ENCODE measurements at places on chromosomes 12 and 14. TPM values are rescaled to one million over a fixed set of nuclear protein-coding genes. Genes with fewer than 3 reads are reported as not detected.

- DNase-seq: no peak
These were observed 850.9 kb upstream of the MDGA2 start for GRCh38 chr14:48526307-48526706.

GRCh38 chr12:25960143-25960542, 1.7 kb downstream of the RASSF8 start:
- no peak for DNase-seq

DNA sequence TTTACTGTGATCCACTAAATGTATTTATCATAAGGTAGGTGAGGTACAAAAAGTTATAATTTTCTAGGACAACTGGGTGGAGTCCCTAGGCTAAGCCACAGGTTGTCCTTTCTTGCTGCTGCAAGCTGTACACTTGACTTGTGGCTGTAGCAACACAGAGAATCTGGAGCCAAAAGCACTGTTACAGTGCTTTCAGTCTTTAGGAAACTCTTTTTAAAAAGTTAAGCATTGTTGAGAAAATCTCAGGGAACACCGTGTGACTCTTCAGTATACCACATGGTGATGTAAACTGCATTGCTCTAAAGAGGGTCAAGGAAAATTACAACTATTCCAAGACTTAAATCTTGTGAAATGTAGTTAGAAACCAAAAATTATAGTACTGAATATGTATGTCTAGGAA, 11.4 kb downstream of the SLC15A5 start:
- DNase-seq: no peak

DNA sequence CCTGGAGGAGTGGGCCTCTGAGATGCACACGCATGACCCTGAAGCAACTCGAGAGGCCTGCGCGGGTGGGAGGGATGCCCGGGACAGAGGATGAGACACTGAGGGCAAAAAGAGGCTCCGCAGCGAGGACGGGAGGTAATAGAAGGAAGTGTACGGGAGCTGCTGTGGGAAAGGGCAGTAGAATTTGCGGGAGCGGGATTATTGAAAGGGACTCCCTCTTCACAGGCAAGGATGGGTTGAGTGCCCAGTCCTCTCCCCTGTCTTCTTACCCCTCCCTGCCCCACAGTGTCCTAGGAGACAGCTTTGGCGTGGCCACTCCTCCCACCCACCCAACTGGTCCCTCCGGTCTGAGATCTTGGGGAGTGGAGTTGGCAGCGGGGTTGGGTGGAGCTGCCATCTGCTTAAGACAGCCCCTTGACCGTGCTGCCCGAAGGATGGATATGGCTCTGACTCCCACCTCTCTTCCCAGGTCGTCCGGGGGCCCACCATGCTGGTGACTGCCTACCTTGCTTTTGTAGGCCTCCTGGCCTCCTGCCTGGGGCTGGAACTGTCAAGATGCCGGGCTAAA, 15.7 kb upstream of the ESPL1 start:
- no peak for DNase-seq

- no peak for DNase-seq
These were observed 155.0 kb downstream of the PAWR start for GRCh38 chr12:79535751-79536150.

- DNase-seq: no peak
These were observed 19.3 kb downstream of the DAD1 start for GRCh38 chr14:22569737-22570131.

DNA sequence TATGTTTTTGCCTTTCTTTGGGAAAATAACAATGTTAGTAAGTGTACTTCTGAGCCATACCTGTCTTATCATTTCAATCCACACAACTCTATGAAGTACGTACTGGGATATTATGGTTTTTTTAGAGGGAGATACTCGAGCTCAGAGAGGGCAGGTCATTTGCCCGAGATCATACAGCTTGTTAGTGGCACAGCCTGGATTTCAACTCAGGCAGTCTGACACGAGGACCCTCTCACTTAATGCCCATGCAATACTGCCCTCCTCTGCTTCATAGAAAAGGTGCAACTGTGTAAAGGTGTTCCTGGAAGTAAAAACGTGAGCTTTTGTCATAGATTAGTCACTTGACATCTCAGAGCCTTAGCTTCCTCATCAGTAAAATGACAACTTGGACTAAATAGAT, 128.0 kb downstream of the NDUFA12 start:
- no peak for DNase-seq

GRCh38 chr14:106067935-106068334, 541.6 kb downstream of the TMEM121 start:
- DNase-seq: no peak

- DNase-seq: no peak
These were observed 154.4 kb downstream of the PTPN11 start for GRCh38 chr12:112573141-112573540.

GRCh38 chr12:2456813-2457186, 338.0 kb upstream of the FKBP4 start:
- no peak for DNase-seq

- DNase-seq: no peak
These were observed 214.7 kb upstream of the GARIN2 start for GRCh38 chr14:66974397-66975025.

- DNase-seq: no peak
These were observed 609.7 kb downstream of the SLC16A7 start for GRCh38 chr12:60205500-60205899.

DNA sequence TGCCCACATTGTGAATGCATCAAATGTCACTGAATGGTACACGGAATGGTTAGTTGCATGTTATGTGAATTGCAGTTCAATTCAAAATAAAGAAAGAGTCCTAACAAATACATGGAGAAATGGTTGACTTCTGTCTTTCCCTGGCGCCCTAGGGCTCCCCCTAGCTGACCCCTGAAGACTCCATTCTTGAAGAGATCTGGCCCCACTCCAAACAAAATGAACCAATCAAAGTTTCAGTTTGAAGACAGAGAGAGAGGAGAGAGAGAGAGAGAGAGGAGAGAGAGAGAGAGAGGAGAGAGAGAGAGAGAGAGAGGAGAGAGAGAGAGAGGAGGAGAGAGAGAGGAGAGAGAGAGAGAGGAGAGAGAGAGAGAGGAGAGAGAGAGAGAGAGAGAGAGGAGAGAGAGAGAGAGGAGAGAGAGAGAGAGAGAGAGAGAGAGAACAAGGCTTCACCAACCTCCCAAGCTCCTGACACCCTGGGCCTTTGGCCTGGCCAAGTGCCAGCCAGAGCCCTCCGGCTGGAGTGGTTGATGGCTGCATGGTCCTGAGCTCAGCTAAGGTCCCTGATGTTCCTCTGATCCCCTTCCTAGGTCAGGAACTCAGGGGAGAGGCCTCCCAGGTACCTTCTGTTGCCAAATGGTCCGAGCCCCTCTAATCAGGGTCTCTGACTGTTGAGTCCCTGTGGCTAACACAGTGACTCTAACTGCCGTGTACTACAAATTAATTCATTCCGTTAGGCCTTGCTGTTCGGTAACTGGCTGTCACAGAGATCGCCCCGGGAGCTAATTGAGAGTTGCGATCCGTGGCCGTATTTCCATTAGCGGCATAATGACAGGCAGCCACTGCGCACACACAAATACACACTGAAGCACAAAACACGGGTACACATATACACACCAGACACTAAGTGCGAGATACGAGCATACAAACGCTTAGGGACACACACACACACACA, 188.8 kb downstream of the ESRRB start:
- no peak for DNase-seq

GRCh38 chr14:57748279-57748678, 117.6 kb downstream of the SLC35F4 start:
- DNase-seq: no peak

DNA sequence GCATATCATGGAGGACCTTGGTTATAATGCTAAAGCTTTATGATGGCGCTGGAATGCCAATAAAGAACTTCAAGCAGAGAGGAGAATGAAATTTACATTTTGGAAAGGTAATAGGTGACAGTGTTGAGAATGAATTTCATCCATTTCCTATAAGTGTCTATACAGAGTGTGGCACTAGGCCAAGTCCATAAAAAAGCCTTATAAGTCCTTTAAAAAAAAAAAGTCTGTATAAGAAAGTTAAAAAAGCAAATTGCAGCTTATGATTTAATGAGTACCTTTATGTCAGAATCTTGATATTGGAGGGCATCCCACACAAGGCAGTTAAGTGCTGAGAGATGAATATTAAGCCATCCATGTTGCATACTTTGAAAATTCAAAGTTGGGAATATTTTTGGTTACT, 62.4 kb downstream of the ATF7IP start:
- DNase-seq: no peak

- no peak for DNase-seq
These were observed 51.8 kb downstream of the GNS start for GRCh38 chr12:64707362-64707761.

- DNase-seq: no peak
These were observed 2.0 kb downstream of the PAX9 start for GRCh38 chr14:36663404-36664321.

DNA sequence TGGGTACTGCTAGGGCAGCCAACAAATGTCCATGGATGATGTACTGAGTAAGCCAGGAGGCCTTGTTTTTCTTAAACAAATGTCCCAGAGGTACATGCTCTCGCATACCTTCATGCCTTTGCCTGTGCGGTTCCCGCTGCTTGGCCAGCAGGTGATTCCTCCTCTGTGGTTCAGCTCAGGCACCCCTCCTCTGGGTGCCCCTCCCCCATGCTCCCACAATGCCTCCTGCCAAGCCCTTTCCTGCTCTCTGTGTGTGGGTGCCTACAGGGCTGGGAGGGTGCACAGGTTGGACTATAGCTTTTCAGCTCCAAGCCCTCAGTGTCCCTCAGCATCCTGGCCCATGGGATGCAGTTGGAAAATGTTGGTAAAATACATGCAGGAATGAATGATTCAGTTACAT, 23.5 kb downstream of the ASB2 start:
- DNase-seq: no peak

GRCh38 chr14:96808619-96809406, 11.6 kb downstream of the VRK1 start:
- DNase-seq: no peak

DNA sequence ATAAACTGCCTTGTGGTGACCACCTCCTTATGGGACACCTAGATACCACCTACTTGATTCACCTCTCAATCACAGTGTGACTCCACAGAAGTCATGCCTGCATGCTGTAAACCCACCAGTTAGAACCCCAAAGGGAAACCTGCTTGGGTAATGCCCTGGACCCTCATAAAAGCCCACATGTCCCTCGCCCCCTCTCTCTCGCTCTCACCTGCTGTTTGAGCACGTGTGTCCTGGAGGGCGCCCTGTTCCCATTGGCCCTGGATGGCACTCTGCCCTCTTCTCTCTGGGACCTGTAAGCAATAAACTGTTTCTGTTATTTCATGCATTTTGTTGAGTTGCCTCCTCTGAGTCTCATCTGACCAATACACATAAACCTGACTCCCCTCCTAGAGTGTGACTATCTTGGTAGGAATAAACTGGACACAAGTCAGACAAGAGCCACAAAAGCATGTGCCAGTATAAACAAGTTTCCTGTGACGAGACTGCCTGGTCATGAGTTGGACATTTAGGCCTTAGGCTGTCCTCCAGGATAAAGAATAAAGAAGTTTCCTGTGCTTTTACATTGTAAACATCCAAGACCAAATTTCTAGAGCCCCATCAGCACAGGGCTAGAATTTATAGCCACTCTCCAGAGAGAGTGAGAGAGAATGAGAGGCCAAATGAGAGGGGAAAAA, 8.6 kb downstream of the IFI27L2 start:
- DNase-seq: no peak

DNA sequence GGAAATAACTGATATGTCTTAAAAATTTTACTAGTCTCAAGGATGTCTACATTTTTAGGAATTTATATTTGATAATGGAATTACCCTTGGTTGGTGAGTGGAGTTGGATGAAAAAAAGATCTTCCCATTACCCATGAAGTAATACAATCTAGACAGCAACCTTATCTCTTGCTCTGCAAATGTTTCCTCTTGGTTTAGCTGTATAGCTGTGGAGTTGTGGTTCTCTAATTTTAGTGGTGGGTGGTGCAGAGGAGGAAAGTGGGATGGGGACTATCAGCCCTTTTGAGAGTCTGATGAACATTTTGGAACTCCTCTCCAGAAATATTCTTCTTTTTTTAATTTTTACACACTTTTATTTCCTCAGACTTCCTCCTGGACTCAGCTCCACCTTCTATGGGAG, 17.1 kb downstream of the SPX start:
- no peak for DNase-seq

- no peak for DNase-seq
These were observed 71.4 kb downstream of the RBM19 start for GRCh38 chr12:113894697-113895096.

DNA sequence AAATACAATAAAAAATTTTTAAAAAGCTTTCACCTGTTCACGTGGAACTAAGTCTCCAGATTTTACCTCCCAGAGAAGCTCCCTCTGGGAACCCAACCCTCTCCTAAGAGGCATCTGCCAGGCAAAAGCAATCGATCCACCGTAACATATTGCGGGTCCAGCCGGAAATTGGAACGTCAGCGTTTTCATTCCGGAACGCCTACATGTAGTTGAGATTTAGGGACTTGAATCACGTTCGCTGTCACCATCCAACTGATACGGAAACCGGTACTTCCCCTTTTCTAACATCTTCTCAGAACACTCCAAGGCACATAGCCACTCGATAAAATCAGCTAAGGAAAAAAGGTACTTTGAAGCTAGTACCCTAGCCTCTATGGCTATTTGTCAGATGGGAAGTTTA, 70.3 kb downstream of the COX16 start:
- DNase-seq: no peak

DNA sequence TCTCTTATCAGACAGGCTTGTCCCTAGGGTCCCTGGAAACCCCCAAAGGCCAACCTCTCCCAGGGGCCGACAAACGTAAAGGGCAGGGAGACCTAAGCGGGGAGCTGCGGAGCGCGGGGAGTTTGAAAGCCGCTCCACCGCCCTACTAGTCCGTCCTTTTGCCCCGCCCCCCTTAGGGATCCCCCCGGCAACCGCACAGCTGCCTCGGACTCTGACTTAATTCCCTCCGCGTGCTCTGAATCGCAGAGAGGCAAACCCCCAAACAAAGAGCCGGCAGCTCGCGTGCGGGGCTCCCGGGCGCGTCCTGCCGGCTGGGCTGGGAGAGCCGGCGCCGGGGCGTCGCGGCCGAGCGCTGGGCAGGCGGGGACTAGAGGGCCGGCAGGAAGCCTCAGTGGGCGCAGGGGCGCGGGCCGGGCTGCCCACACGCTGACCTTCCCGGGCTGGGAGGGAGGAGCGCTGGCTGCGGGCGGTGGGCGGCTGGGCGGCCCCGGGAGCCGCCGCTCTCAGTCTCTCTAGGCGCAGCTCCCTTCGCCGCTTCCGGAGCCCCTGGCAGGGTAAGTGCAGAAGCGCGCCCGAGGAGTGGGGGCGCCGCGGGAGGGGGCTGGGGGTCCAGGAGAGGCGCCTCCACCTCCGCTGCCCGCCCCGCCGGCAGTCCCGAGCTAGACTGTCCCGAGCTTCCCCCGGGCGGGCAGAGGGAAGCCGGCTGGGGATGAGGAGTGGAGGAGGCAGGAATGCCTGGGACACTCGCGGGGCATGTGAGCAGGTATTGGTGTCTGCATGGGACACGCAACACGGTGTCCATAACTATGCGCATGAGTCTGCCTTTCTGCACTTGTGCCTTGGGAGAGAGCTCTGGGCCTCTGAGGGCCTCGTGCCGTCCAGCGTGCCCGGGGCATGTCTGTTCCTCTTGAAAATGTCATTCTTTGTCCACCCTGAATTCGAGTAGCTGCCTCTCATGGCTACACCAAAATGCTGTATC, at the start of gene TSPAN11:
TSS of gene TSPAN11 (plus strand) at position 506 of the 979 bp plus-strand sequence. CDS start 27,244 bp downstream, outside the sequence.
- no peak for DNase-seq

Gene POTEG
- polyA plus RNA-seq: not detected

Gene ACOT4
- 8.9 TPM for polyA plus RNA-seq

Gene RERGL
- 0.98 TPM for polyA plus RNA-seq

Gene IL22
- polyA plus RNA-seq: not detected

Gene PTPRO
- polyA plus RNA-seq: 0.92 TPM

Gene MYF6
- 0.18 TPM for polyA plus RNA-seq

Gene TBC1D30
- 0.60 TPM for polyA plus RNA-seq
